HFF-Myc (cell line): ENCODE measurements at places on chromosomes 7 and 10.

GRCh38 chr7:36440880-36441279 is 51.2 kb downstream of the ANLN start:
- DNase-seq: no peak

GRCh38 chr7:94578614-94579013 is 69.0 kb downstream of the CASD1 start:
- DNase-seq: no peak

GRCh38 chr7:100914879-100915447 is 19.3 kb upstream of the ACHE start:
- no peak for DNase-seq

DNA sequence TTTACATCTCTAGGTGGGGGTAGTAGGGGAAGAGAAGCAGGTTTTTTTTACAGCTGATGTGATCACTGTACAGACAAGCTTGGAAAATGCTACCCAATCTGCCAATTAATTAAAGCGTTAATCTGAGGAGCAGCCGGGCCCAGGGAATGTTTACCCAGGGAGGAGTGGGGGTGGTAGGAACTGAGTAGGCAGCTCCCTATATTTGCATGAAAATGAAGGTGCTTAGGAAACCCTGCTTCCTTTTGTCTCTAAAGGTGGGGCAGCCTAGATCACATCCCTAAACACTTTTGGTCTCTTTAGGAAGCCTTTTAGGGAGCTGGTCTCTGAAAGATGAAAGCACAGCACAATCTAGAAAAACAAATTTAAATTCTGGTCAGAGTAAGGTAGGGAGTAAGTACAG is 53.0 kb upstream of the NFKB2 start:
- no peak for DNase-seq
